ENCODE measurements at places on chromosomes 6 and 20.
A peak's percentile ranks its signal among the peaks of the same experiment; 100 is the strongest.

GRCh38 chr20:58227391-58228102 is 906 bp downstream of the ANKRD60 start:
- DNase-seq, result no peak

GRCh38 chr6:124633655-124634054 is 328.6 kb upstream of the RNF217 start:
- DNase-seq, result no peak

DNA sequence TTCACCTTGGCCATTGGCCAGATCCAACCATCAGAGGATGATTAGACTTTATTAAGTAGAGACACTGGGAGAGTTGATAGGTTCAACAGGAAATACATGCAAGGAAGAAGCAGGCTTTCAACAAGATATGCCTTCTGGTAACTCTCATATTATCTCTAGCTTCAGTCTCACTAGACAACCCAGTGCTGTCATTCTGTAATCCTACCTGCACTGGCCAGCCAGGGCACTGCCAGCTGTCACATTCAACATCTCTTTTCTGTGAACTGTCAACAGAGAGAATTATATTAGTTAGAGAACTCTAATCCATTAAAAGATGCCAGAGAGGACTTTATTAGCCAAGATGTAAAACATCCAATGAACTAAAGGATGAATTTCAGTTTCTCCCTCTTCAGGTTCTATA is 337.9 kb upstream of the JAG1 start:
- no peak for DNase-seq

- DNase-seq, result no peak
Observed at GRCh38 chr6:104483225-104483834, 376.4 kb downstream of the HACE1 start.

DNA sequence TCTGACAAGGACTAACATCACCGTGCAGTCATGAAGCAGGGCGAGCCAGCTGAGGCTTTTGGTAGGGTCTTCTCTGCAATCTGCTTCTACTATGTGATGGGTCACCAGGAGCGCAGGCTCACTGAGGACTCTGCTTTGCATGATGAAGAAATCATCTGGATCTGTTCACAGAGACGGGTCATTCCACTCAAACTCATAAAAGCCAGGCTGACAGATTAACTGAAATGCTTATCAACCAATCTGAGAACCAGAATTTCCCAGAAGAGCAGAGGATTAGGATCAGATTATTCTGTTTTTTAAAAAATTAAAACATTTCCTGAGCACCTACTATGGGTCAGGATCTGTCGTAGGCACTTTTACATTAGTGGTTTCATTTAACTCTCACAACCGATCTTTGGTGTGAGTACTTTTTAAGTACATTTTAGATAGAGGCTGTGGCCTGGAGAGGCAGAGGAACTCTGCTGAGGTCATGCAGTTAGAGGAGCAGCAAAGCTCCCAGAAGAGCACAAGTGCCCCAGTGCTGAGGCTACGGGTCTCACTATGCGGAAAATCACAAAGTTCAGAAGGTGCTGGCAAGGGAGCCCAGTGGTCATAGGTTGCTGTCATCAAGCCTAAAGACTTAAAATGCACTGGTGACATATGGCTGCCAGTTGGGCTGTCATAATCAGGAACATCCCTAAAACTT is 109.1 kb downstream of the BACH2 start:
- DNase-seq, result no peak

- no peak for DNase-seq
Observed at GRCh38 chr20:32577657-32578056, 7.5 kb downstream of the NOL4L start.

DNA sequence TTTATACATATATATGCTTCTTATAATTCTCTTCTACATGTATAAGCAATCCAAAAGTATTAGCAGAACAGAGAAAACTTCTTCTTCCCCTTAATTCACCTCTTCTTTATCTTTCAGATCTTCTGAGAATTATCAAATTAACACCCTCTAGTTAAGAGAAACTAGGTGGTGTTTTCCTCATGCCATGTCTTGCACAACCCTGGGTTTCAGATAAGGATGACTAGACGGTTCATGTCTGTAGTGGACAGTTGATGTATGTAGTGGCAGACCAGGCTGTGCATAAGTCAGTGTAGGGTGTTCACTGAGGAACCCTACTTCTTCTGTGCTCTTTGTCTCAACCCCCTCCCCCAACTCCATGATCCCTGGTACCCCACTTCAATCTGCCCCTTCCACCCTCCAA is 187.3 kb downstream of the SAMD5 start:
- DNase-seq, result no peak

DNA sequence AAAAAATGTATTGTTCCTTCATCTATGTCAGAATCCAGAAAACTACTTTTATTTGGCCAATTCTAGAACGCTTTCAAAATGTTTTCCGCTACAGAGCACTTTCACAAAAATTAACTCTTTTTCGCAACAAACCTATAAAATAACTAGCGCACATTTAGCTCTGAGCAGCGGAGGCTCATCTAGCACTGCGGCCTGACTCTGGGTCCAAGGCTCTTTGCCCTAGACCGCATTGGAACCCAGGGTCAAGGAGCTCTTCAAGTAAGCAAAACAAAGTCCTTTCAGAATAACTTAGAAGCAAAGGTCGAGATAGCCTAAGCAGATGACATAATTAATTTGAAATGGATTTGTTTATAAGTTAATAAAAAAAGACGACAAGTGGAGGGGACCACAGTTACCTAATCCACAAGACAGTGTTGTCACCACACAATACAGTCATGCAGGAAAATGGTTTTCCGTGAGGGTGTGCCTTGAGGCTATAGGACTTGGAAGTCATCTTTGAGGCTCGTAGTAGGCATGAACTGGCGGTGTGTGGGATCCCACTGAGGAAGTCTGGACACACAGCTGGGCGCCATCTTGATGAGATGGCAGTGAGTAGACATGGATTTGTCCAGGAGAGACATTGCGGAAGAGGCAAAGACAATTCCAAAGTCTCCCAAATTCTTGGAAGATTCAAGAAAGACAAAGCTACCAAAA is 29.2 kb upstream of the IRF4 start:
- DNase-seq, result no peak

- no peak for DNase-seq
Observed at GRCh38 chr6:100430962-100431361, 33.8 kb downstream of the SIM1 start.

DNA sequence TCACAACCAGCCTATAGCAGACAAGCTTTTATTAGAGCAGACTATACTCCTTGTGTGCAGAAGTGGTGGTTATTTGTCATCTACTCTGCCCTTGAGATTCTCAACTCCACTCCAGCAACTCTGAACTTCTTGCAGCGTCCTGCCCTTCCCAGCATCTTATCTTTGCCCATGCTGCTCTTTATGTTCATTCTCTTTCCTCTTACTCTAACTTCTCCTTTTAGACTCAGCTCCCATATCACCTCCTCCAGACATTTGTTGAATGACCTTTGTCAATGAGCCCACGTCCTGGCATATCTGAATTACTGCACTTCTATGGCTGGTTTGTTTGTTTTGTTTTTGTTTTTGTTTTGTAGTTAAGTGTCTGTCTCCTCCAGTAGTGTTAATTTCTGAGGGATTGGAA is 81.2 kb downstream of the KCNQ5 start:
- DNase-seq, result no peak

GRCh38 chr6:111813237-111813636 is 60.0 kb downstream of the FYN start:
- no peak for DNase-seq

- DNase-seq, result no peak
Observed at GRCh38 chr20:63547725-63548480, at the start of gene SRMS. SRMS (minus strand) TSS chr20:63547749; CDS start chr20:63547463, 286 bp downstream.

DNA sequence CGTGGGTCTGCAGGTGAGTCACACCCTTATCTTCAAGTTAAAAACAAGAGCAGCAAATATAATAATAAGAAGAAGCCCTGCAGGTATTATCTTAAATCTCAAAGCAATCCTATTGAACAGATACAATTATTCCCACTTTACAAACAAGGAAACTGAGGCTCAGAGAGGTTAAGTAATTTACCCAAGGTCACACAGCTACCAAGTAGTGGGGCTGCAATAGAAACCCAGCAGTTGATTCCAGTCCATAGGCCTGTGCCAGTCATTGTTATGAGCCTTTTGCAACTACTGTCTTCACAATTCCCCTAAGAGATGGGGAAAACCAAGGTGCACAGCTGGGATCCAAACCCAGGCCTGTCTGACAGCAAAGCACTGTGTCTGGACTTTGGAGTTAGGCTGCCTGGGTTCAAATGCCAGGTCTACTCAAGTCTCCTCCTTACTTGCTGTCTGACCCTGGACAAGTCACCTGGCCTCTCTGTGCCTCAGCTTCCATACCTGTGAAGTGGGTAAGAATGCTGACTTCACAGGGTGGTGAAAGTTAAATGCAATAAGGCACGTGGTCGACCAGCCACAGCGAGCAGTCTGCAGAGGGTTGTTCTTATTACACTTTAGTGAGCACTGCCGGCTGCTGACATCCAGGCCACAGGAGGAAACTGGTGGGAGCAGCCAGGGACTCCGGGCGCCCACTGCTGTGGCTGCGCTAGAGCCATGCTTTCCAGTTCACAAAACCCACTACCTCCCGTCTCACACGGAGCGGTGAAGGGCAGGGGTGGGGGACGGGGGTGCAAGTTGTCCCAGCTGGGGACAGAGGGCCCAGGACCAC is 6.1 kb downstream of the MYL9 start:
- DNase-seq, result peak; percentile 35
